ENCODE measurements at places on chromosomes 5 and 9.

DNA sequence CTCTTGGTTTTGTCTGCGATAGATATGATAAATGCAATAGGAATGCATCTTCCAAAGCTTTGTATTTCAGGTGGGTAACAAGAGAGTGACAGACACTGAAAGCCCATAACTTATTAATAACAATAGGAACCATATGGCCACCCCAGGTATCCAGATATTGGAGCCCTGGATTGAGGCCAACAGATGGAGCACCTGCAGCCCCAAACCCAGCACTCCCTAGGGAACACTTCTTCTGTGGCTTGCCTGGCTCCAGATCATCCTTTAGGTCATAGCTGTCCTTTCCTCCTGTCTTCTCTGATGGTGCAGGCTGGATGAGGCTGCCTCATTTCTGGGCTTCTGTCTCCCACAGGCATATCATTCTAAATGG, 5.0 kb upstream of the IL3 start:
- DNase-seq = no peak

- DNase-seq = no peak
Observed at GRCh38 chr9:8252445-8252844, 452.9 kb upstream of the DMAC1 start.

- no peak for DNase-seq
Observed at GRCh38 chr9:77838986-77839385, 190.9 kb upstream of the GNA14 start.

GRCh38 chr5:169970911-169971765, 9.2 kb downstream of the INSYN2B start:
- DNase-seq = no peak

DNA sequence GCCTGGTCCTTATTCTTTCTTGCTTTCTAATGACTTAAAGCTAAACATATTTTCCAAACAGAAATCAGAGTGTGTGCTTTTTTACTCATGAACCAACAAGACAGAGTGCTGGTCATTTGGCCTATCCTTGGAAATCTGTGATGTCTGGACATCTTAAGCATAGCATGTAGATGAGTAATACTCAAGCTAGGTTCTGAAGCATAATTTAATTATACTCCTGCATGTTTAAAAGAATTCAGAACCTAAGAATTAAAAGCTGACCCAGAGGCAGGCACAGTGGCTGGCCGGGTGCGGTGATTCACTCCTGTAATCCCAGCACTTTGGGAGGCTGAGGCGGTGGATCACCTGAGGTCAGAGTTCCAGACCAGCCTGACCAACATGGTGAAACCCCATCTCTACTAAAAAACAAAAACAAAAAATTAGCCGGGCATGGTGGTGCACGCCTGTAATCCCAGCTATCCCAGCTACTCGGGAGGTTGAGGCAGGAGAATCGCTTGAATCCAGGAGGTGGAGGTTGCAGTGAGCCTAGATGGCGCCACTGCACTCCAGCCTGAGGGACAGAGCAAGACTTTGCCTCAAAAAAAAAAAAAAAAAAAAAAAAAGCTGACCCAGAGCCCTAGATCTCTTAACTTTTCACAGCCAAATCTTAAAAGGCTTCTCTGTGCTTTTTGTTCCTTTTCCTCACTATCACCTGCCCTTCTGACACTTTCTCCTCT, 16.2 kb upstream of the TJP2 start:
- no peak for DNase-seq

DNA sequence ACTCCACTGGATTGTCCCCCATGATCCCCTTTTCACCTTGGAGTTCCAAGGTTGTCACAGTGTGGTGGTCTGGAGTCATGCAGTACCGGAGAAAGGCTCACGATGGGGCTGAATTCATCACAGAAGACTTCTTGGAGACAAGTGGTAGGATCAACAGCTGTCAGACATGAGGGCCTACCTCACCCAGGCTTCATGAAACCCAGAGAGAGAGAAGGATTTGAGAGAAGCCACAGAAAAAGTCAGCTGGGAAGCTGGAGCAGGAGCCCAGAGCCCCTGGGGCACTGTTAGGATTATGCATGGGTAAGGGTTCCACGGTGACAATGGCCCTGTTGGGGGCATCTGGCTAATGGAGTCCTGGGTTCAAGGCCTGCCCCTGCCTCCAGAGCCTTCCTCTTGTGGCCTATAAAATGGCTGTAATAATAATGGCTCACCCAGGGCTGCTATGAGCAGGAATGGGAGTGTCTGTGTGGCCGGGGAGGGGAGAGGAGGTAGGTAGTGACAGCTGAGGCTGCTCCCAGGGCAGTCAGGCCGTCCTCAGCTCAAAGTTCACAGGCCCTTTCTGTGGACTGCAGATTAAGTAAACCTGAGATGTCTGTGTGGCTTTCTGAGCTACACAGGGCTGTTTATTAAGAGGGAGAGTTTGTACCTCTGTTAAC, 910 bp downstream of the TRIM14 start:
- no peak for DNase-seq

DNA sequence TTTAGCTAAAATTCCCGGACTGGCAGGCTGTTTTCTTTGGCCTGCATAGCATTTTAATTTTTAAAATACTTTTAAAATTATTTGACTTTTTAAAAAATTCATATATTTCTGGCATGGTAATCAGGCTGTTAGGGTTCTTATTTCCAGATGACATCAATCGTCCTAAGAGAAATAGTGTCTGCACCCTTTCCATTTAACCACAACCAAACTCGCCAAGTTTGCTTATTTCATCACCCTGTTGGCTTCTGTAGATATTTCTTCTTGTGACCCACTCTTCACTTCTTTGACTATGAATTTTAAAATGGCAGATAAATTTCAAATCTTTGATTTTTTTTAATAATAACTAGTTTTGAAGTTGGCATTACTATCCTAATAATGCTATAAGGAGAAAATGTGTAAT, 675.7 kb upstream of the FTMT start:
- no peak for DNase-seq

- no peak for DNase-seq
Observed at GRCh38 chr5:174482607-174483024, 241.8 kb upstream of the MSX2 start.

- no peak for DNase-seq
Observed at GRCh38 chr5:75566710-75567309, 44.4 kb upstream of the ANKDD1B start.

GRCh38 chr5:116377276-116378006, 197.2 kb downstream of the SEMA6A start:
- no peak for DNase-seq

- DNase-seq = no peak
Observed at GRCh38 chr9:31683116-31683515, 701.3 kb upstream of the ACO1 start.

DNA sequence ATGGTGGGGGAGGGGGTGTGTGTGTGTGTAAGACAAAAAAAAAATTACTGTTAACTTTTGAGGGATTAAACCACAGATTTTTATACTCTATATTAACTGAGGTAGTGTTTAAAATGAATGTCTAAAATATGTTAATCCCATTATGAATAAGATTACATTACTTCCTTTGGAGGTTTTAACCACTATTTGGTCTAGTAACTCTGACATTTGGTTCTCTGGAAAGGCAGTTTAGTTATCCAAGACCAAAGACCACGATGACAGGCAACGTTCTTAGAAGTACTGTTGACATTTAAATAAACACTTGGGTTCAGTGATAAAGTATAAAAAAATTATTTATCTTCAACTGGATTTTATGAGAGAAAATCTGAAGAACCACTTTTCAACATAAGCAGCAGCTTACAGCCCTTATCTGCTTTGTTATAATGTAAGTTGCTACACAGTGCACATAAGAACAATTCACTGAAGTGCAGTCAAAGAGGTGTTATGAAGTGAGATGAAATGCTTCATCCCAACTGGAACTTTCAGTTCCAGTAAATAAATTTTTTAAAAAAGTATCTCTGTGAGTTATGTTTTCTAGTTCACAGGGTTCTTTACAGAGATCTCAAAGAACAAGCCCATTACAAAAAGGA, 94.5 kb downstream of the OSMR start:
- no peak for DNase-seq

DNA sequence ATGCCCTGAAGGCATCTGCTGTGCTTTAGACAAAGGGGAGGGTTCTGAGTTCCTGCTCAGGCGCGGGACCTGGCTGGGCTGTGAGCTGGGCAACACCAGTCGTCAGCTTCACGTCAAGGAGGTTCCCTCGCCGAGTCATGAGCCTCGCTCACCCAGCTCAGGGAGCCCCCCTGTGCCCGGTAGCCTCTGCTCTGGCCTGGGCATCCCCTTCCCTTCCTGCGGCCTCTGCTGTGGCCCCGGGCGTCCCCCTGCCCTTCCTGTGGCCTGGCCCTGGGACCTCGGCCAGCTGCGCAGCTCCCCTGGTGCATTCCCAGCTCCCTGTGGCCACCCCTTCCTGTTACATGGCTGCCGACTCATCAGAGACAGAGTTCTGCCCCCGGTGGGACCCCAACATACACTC, 29.8 kb downstream of the TERT start:
- no peak for DNase-seq

DNA sequence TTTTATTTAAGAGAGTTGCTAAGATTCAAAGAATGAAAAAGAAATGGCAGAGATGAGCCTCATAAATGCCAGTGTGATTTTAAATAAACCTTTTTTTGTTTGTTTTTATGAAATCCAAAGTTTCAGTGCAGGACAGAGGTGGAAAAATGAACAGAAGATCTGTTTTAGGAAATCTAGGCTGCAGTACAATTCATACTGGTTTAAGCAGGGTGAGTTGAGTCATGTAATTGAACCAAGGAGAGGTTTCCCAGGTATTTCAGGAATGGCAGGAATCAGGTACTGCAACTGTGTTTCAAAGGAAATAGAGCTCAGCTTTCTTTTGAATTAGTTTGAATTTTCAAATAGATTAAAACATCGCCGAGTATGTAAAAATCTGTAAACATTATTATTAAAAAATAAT, 3.0 kb upstream of the ANKRD31 start:
- no peak for DNase-seq

- DNase-seq = no peak
Observed at GRCh38 chr9:2545881-2546490, 75.6 kb upstream of the VLDLR start.

DNA sequence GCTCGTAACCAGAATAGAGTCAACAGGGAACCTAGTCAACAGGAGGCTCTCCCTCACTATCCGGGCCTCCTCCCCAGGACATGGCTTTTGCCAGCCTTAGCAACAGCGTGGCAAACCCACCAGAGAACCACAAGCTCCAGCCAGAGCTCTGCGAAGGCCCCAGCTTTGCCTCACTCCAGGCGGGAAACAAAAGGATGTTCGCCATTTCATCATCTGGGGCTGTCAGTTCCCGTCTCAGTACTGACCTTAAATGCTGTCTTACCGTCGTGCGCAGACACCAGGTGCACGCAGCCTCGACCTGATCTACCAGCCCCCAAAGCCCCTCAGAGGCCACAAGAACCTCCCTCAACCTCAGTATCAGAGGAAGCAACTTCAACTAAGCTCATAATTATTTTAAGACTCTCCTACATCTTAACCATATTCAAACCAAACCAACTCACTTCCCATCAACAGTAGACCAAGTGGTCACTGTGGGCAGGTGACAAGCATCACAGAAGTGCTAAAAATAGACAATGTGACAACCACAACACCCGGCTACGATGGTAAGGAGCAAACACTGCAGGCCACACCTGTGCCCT, 71.4 kb downstream of the SEMA4D start:
- no peak for DNase-seq

GRCh38 chr9:137190315-137190856, 1.9 kb downstream of the SSNA1 start:
- no peak for DNase-seq

DNA sequence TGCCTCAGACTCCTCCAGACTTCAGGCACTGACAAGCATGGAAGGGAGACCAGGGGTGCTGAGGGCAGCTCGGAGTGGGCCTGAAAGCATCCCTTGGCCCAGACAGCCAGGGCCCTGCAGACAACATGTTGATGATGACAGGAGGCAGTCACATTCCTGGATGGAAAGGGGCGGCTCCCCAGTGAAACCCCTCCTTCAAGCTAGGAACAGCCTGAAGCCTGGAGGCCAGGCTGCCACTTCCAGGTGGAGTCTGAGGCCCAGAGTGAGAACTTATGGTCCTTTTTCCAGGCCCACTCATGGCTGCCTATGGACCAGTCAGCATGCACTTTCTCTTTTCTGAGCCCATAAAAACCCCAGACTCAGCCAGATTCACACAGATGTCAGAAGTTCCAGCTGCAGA, 104.2 kb upstream of the HCN1 start:
- DNase-seq = no peak

- no peak for DNase-seq
Observed at GRCh38 chr5:143636931-143637528, 174.9 kb upstream of the HMHB1 start.

DNA sequence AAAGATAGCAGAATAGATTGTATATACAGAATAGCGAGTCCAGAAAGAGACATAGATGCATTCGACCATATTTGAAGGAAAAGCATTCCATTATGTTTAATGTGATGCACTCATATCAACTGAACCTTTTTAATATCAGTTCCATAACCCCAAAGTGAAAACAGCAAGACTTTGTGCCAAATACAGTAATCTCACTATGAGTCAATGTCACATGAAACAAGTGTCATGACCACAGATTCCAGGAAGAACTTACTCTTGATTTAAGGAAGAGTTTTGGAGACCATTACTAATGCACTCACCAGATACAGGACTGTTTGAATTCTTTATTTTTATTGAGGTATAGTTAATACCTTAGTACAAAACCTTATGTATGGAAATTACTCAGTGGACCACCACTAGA, 220.5 kb downstream of the SH3GL2 start:
- DNase-seq = no peak

DNA sequence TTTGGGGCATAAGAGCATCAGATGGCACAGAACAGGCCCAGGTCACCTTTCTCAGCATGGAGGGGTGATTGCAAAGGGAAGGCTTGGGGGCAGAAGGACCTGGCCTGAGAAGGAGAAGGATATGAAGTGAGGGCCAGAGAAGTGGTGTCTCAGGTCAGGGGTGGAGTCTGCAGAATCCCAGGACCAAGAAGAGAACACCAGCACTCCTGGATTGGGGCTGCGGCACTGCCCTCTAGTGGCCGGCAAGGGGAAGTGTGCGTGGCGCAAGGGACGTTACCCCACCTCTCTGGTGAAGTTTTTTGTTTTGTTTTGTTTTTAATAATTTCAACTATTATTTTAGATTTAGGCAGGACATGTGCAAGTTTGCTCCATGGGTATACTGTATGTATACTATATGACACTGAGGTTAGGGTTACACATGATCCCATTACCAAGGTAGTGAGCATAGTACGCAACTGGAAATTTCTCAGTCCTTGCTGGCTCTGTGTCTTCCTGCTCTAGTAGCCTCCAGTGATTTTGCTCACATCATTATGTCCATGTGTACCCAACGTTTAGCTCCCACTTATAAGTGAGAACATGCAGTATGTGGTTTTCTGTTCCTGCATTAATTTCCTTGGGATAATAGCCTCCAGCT, 1548.6 kb downstream of the EFNA5 start:
- DNase-seq = no peak
